K562 (cell line): ENCODE measurements at places on chromosomes 1 and 21. TPM values are rescaled to one million over a fixed set of nuclear protein-coding genes. Genes with fewer than 3 reads are reported as not detected.

Gene C1orf87
- total RNA-seq: not detected in 2 replicates

Gene FAM43B
- total RNA-seq: not detected in 2 replicates

Gene RHBG
- total RNA-seq: not detected in 2 replicates

Gene MPZ
- total RNA-seq: 11.4 and 15.3 TPM in 2 replicates

Gene NPL
- 14.3 and 15.0 TPM in 2 replicates for total RNA-seq

Gene TMOD4
- total RNA-seq: 0.60 and 1.2 TPM in 2 replicates

Gene TMEM79
- 6.8 and 7.2 TPM in 2 replicates for total RNA-seq

DNA sequence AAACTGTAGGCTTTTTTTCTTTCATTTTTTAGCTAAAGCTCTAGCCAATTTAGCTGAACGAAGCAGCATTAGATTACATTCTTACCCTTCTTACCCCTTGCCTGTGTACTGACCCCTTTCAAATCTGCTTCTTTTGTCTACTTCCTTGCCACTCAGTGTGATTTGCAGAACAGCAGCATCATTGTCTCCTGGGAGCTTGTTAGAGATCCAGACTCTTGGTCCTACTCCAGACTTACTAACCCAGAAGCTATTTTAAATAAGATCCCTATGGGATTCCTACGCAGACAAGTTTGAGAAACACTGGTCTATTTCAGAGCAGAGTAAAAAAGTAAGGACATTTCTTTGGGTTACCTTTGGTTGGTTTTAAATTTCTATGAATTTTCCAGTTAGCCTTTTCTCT, 13.8 kb downstream of the LRRC39 start:
- no peak for DNase-seq

- no peak for DNase-seq
Measured at GRCh38 chr1:99659755-99660210, 13.9 kb downstream of the PALMD start.

- no peak for DNase-seq
Measured at GRCh38 chr1:159005161-159005560, 4.5 kb upstream of the IFI16 start.

- DNase-seq: no peak
Measured at GRCh38 chr1:69611316-69611715, 43.6 kb downstream of the LRRC7 start.

- DNase-seq: peak; percentile 29
Measured at GRCh38 chr1:169483500-169483966, 2.2 kb downstream of the SLC19A2 start.

DNA sequence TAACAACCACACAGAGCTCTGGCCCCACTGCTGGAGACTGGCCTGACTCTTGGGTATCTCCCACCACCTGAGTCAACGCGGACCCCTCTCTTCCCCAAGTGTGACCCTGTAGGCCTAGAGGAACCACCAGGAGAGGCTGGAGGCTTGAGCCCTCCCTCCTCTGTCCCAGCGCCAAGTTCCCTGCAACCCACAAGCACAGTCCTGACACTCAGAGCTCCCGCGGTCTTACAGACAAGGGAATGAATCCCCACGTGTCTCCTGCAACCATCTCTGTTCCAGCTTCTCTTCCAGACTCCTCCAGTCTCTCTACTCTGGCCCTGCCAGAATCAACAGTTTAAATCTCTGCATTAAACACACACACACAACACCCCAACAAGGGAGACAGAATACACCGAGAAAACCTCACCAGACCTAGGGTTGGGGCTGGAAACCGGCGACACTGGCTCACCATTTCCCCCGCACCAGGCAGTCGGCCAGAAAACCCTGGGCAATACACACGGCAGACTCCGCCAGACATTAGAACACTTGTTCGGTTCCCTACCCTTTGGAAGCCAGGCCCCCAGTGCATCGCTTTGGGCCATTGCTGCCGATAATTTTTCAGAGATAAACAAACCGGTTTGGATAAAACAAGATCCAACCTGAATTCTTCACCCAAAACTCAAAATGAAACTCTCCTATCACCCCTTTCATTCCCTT, 21.7 kb downstream of the CASZ1 start:
- DNase-seq: no peak

- DNase-seq: no peak
Measured at GRCh38 chr1:64171797-64172281, 31.6 kb upstream of the UBE2U start.

DNA sequence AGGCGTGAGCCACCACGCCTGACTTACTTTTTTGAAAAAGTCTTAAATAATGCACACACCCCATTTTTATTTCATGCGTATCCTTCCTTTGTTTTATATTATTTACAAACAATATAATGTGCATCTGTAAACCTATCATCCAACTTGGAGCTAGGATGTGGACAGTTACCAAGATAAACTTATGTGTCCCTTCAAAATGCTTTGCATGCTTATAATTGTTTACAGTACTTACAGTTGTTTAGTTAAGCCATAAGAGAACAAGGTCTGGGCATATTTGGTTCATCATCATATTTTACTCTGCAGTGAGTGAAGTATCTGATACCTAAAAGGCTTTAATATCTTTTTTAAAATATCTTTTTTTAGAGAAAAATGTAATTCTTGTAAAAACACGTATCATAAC, 16.1 kb upstream of the HMGN1 start:
- DNase-seq: no peak

GRCh38 chr1:226555092-226555491, 6.5 kb downstream of the STUM start:
- no peak for DNase-seq

DNA sequence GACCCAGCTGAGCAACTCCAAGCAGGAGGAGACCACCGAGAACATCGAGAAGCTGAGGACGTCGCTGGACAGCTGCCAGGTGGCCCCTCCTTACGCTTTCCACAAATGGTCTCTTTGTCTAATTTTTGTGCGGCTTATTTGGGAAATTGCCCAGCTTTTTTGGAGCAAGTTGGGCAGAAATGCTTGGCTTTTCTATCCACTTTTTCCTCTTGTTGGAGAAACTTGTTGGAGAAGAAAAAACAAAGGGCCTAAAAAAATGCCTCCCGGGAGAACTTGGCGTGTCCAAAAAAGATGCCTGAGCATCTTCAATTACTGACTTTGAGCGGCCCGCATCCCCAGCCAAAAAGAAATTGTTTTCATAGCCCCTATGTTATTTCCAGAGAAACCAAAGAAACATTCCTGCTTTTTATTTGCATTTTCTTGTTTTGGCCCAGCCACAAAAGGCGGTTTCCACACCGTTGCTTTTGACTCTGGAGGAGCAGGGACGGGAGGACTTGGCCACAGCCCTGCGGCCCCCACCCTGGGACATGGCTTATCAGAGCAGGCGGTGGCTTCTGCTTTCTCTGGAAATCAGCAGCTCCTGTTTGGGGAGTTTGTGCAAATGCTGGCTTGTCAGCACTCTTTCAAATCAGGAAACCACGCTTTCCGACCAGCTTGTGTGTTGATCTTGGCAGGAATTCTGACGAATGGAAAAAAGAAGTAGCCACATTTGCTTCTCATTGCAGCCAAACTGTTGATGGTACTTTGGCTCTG, 81.2 kb upstream of the EFHD2 start:
- peak; percentile 52 for DNase-seq

- no peak for DNase-seq
Measured at GRCh38 chr1:240500647-240501046, 111.3 kb downstream of the GREM2 start.

DNA sequence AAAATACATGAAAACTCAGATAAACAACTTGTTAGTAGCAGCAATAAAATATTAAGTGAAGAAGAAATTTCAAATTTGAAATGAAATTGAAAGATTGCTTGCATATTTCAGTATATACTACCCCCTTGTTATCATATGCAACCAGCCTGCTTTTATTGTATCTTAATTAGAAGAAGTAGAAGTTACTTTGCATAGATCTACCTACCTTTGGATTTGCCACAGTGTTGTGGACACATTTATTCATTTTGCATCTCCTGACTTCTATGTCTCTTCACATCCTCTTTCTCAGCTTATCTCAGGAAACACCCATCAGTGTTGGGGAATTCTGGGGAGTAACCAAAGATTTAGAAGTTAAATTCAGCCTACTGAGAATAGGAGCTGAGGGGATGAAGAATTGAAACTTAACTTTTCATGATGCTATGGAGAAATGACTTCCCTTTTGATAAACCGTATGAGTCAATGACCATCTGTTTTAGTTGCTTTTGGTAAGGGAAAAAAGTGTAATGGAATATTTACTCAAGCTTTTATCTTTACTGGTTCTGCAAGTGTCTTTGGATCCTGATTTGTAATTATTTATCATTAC, 96.9 kb downstream of the RGL1 start:
- no peak for DNase-seq

GRCh38 chr1:153540394-153541361, at the start of gene S100A5:
S100A5 (minus strand) TSS chr1:153540934; CDS start chr1:153540191, 743 bp downstream.
- no peak for DNase-seq

GRCh38 chr1:211986628-211987254, 48.6 kb downstream of the INTS7 start:
- no peak for DNase-seq

- DNase-seq: no peak
Measured at GRCh38 chr1:243819438-243819839, 30.6 kb downstream of the AKT3 start.

DNA sequence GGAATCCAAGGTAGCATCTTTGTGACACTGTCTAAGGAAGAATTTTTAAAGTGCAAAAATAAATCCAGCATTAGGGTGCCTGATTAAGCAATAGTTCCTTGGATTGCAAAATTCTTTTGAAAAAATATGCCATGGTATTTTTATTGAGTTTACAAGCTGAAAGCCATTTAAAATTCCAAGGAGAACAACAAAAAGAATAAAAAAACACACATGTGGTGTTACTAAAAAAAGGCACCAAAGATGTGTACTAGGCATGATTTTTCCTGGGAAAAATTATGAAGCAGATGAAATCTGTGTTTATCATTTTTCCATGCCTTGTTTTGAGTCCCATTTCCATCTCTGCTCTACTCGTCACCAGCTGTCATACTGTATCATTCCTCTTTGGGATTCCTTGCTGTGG, 157.0 kb upstream of the ZNHIT6 start:
- no peak for DNase-seq

GRCh38 chr1:157151506-157151905, 13.3 kb upstream of the ETV3 start:
- no peak for DNase-seq

DNA sequence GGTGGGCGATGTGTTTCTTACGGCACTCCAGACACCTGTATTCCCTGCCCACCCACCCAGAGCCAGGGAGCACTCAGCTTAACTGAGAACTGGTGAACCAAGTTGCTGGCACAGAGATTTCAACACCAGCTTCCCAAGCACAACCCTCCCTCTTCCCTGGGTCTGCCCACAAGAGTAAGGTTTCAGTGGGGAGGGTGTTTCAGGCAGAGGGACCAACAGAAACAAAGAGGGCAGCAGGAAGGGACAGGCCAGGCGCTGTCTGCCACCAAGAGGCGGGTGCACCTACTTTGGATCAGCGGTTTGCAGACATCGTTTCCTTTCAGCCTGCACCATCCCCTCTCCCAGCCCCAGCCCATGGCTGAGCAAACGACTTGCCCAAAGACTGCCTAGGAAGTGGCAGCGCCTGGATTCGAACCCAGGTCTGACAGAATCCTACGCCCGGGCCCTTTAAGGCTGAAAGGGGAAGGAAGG, 21.9 kb upstream of the ALDH4A1 start:
- no peak for DNase-seq

DNA sequence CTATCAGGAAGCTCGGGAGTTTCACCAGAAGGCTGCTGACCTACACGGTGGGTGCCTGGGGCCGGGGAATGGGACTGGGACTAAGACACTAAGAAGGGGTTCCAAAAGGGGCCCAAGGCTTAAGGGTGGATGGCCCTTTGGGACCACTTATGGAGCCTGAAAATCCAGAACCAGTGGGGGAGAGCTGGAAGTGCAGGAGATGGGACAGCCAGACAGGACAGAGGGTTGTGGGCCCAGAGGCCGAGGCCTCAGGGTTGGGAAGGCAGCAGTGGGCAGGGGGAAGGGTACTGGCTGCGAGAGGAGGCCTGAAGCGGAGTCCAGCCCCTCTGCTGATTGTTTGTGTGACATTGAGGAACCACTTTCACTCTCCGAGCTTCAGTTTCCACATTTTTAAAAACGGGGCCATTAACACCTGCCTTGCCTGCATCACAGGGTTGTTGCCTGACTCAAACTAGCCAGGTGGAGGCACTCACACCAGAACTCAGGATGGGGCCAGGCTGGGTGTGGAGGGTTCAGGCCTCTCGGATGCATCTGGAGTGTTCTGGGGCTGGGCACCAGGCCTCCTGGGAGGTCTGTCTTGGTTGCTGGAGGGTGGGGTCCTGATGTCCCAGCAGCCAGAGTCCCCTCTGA, 3.0 kb downstream of the TTC24 start:
- no peak for DNase-seq

GRCh38 chr1:201703621-201704438, 125.1 kb upstream of the IPO9 start:
- DNase-seq: peak; percentile 90

DNA sequence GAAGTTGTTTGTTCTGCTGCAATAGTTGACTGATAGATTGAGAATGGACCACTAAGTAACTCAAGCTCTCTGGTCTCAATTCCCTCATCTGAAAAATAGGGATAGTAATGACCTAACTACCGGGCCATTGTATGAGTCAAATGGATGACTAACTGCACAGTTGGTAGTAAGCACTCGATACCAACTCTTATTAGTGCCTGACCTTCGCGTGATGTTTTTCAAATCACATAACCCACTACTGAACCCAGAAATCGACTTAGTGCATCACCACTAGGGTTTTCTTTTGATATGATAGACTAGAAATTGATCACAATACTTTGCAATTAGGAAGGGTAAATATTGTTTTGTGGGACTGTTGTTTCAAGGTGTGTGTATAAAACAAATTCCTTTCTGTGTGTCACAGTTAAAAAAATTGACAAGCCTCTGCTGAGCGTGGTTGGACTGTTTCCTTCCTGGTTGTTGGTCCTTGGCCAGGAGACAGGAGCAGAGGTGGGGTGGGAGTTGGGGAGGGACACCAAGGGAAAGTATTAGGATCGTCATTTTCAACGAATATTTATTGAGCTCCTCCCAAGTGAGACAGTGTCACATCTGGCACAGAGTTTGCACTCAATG, 54.0 kb upstream of the LRP8 start:
- no peak for DNase-seq
